Neural progenitor cell (in vitro differentiated cells): ENCODE measurements at places on chromosomes 7 and 10. TPM values are rescaled to one million over a fixed set of nuclear protein-coding genes. Genes with fewer than 3 reads are reported as not detected.

Gene CCDC71L
- 23.5 and 23.8 TPM in 2 replicates for total RNA-seq

DNA sequence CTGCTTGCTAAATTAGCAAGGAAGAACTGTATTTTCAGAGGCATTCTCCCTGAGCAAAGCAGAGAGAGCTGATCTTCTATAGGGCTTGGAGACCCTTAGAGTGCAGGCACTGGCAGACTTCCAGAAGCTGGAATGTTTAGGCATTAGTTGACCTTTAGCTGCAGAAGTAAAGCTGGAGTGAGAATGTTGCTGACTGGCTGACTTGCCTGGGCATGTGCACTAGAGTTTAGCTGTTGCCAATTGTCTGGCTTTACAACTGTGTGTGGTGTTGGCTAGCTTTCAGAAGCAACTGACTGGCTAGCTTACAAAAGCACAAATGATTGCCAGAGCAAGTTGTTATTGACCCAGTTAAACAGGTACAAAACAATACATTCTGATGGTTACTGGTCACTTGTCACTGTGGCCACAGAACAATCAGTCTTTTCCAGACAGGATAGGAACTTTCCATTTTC is 25.1 kb downstream of the FAM13C start:
- DNase-seq = peak; percentile 16
- no peaks in the 10 kb centered on the region for H3K27me3 ChIP-seq
- no peaks in the 10 kb centered on the region for H3K36me3 ChIP-seq
- no peak overlapping the region for H3K4me3 ChIP-seq
- peaks cover 18% of the 10 kb centered on the region for H3K4me1 ChIP-seq
- H3K27ac ChIP-seq = no peak overlapping the region

Gene SORBS1
- total RNA-seq = 10.1 and 16.1 TPM in 2 replicates

- H3K4me3 ChIP-seq = no peak overlapping the region
- no peaks in the 10 kb centered on the region for H3K36me3 ChIP-seq
- H3K4me1 ChIP-seq = no peaks in the 10 kb centered on the region
- no peak for DNase-seq
Measured at GRCh38 chr10:36676756-36677430, 448.5 kb upstream of the ANKRD30A start.

Gene AGMO
- 0.30 and 0.59 TPM in 2 replicates for total RNA-seq

DNA sequence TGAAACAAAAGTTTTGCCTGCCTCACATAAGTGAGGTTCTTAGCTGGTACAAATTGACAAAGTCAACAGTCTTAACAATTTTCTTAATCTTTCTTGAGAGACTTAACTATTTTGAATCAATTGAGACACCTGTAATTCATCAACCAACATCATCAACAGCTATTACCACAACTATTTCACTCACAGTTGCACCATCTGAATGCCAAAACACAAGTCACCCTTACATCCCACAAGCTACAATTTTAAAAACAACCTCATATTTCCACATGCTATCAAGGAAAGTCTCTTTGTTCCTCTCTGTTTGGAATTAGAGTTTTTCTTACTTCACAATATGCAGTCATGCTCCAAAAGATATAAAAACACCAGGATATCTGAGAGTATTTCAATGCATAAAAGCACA is 4.9 kb downstream of the SMURF1 start:
- no peaks in the 10 kb centered on the region for H3K36me3 ChIP-seq
- H3K4me1 ChIP-seq = peaks cover 45% of the 10 kb centered on the region
- DNase-seq = no peak
- H3K27me3 ChIP-seq = no peaks in the 10 kb centered on the region
- H3K27ac ChIP-seq = no peak overlapping the region
- H3K4me3 ChIP-seq = peak overlapping the region; percentile 2

DNA sequence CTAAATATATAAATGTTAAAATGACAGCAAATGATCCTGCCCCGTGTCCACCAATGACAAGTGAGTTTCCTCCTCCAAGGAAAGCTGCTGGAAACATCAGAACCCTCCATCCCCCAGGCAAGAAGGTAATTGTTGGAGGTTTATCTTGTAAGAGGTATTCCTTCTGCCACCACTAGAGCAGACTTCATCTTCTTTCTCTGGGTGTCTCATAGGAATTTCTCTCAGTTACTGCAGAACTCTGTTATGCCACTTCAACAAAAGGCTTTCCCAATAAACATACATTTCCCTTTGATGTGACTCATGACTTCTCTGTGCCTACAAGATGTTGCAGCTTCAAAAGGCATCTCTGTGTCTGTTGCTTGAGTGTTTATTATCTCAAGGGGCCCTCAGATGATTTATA is 279.1 kb downstream of the BMPER start:
- H3K4me3 ChIP-seq = no peak overlapping the region
- H3K4me1 ChIP-seq = peaks cover 19% of the 10 kb centered on the region
- H3K27me3 ChIP-seq = no peaks in the 10 kb centered on the region
- no peak overlapping the region for H3K27ac ChIP-seq

- DNase-seq = no peak
- no peak overlapping the region for H3K27ac ChIP-seq
- H3K27me3 ChIP-seq = peaks cover 32% of the 10 kb centered on the region
- H3K4me3 ChIP-seq = no peak overlapping the region
- no peaks in the 10 kb centered on the region for H3K36me3 ChIP-seq
Measured at GRCh38 chr7:79458796-79459195, 5.3 kb upstream of the MAGI2 start.

DNA sequence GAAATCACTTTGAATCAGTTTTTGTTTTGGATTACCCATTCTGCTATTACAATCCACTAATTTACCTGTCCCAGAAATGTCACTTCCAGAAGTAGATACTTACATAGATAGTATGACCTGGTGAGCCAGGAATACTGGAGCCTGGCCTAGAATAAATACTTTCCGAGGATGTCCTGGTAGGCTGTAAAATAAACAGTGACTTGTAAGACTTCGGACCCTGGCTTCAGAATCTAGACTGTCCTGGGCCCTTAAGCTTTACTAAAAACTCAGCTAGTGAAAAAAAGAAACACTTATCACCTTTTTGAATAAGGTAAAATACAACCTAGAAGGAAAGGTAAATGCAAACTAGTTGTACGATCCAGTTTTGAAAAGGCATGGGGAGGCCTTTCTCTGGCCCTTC is 69.5 kb upstream of the AFAP1L2 start:
- H3K4me3 ChIP-seq = no peak overlapping the region
- no peak overlapping the region for H3K27ac ChIP-seq
- no peaks in the 10 kb centered on the region for H3K27me3 ChIP-seq
- no peak for DNase-seq
- no peaks in the 10 kb centered on the region for H3K4me1 ChIP-seq

GRCh38 chr7:36985866-36986400 is 261.6 kb upstream of the AOAH start:
- H3K27ac ChIP-seq = no peak overlapping the region
- no peak overlapping the region for H3K4me3 ChIP-seq
- H3K36me3 ChIP-seq = no peaks in the 10 kb centered on the region
- H3K27me3 ChIP-seq = no peaks in the 10 kb centered on the region
- DNase-seq = no peak

DNA sequence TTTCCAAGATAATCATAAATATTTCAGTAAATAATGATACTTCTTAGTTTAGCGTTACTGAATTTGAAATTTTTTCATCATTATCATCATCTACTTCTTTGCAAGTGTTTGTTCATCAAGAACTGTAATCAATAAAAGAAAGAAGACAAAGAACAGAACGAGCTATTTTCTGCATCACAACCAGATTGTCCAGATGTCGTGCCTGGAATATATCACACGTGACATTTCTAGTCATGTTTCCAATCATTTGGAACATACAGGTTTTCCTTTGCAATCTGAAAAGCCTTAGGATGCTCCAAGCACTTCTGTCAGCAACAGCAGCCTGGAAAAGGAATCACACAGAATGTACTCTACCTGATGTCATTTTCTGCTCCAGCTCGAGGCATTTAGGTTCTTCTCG is 107.4 kb downstream of the FAM107B start:
- no peaks in the 10 kb centered on the region for H3K27me3 ChIP-seq
- no peaks in the 10 kb centered on the region for H3K36me3 ChIP-seq
- DNase-seq = no peak
- no peaks in the 10 kb centered on the region for H3K4me1 ChIP-seq
- no peak overlapping the region for H3K27ac ChIP-seq

GRCh38 chr10:129027906-129028305 is 439.1 kb upstream of the MGMT start:
- peaks cover 13% of the 10 kb centered on the region for H3K4me1 ChIP-seq
- no peak for DNase-seq
- no peak overlapping the region for H3K27ac ChIP-seq
- no peaks in the 10 kb centered on the region for H3K36me3 ChIP-seq
- peaks cover 12% of the 10 kb centered on the region for H3K27me3 ChIP-seq

Gene PTPRN2
- total RNA-seq = 3.0 and 4.9 TPM in 2 replicates
